ENCODE measurements at places on chromosomes 3 and 15.
A peak's percentile ranks its signal among the peaks of the same experiment; 100 is the strongest.

DNA sequence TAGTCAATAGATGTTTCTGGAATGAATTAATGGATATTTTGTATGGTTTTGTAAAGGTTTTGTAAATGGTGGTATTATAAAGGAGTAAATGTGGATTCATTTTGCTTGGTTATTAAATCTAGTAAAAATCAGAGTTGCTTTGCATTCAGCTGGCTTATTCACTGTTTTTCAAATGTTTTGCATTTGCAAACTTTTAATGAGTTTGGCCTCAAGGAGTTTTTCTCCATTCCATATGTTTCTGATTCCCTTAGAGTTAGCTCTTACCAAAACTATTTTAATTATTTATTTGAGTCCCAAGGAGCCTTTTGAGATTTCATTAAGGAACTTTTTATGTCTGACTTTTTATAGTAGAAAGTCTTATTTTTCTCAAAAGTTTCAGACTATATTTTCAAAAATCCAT, 992.2 kb downstream of the DIPK2A start:
- DNase-seq: no peak

DNA sequence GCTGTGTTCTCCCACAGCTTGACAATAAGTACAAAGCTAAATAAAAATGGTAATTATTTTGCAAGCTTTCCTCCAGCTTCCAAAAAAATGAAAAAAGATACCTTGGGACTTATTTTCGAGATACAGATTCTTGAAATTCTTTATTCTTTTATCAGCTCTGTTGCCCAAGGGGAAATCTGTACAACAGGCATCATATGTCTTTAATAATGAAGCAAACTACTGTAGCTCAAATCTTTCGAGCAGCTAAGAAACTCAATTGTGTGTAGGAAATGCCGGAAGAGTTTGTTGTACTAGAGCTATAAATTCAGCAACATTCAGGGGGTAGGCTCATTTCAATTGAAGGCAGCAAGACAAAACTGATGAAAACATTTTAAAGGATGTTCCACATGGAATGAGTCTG, 297.7 kb downstream of the GBE1 start:
- no peak for DNase-seq

DNA sequence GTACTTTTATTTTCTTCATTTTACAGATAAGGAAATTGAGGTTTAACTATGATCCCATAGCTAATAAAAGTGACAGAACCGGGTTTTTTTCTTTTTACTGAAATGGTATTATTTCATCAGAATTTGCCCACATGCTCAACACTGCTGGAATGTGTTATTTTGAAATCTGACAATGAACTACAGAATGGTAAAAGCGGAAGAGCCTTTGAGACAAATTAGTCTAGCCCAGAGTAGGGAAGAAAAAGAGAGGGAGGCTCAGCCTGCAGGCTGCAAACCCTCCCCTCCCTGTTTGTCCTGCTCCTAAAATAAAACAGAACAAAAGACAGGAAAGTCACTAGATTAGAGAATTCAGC, 100.3 kb upstream of the LIPC start:
- DNase-seq: no peak

- no peak for DNase-seq
These were observed 142.3 kb upstream of the CHL1 start for GRCh38 chr3:54240-54639.

- DNase-seq: no peak
These were observed 256.4 kb upstream of the UBE2E1 start for GRCh38 chr3:23549148-23549910.

DNA sequence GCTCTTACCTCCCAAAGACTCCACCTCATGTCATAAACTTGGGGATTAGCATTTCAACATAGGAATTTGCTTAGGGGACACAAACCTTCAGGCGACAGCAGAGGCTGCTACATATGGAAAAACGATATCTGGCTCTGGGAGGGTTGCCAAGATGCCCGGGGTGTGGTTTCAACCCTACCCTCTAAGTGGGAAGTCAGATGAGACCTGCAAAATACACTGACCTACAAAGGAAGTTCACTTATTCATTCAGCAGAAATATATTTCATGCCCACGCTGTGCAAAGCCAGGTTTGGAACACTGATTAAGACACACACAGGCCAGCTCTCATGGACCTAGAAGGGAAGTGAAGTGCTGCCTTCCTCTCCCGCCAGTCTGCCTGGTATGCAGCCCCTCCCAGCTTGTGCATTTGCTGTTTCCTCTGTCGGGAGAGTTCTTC, 239.3 kb downstream of the FEZF2 start:
- no peak for DNase-seq

- DNase-seq: no peak
These were observed 65.9 kb upstream of the MLF1 start for GRCh38 chr3:158505117-158505516.

GRCh38 chr15:64246364-64247189, 83.8 kb upstream of the PPIB start:
- peak; percentile 3 for DNase-seq

DNA sequence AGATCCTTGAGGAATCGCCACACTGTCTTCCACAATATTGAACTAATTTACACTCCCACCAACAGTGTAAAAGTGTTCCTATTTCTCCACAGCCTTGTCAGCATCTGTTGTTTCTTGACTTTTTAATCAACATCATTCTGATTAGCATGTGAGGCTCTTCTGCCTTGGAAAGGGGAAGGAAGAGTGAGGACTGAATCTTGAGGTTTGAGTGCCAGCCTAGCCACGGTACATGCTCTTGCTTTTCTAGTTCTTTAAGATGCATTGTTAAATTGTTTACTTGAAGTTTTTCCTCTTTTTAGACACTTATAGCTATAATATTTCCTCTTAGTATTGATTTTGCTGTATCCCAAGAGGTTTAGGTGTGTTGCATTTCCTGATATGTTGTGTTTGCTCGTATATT, 596.1 kb downstream of the OTOL1 start:
- peak; percentile 39 for DNase-seq

- no peak for DNase-seq
These were observed 39.2 kb downstream of the GPR176 start for GRCh38 chr15:39880718-39881387.

DNA sequence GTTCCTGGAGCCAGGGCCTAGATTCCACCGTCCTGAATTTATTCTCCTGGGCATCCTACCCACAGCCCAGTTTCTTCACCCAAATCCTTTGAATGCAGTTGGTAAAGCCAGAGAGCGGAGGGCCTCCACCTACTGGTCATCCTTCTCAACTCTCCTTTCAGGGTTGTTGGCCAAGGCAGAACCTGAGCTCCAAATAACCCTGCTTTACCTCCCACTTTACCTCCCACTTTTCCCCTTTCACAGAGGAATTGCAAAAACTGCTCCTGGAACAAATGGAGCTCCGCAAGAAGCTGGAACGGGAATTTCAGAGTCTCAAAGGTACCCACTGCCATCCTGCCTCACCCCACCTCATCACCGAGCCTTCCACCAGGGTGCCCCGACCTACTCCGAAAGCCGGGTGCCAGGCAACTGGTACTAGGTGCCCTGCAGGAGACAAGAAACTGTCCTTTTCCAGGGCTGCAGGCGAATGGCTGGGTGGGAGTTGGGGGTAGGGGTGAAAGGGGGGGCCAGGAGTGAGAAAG, 6.8 kb downstream of the SKOR1 start:
- no peak for DNase-seq
